ENCODE measurements at places on chromosomes 11 and 22.

DNA sequence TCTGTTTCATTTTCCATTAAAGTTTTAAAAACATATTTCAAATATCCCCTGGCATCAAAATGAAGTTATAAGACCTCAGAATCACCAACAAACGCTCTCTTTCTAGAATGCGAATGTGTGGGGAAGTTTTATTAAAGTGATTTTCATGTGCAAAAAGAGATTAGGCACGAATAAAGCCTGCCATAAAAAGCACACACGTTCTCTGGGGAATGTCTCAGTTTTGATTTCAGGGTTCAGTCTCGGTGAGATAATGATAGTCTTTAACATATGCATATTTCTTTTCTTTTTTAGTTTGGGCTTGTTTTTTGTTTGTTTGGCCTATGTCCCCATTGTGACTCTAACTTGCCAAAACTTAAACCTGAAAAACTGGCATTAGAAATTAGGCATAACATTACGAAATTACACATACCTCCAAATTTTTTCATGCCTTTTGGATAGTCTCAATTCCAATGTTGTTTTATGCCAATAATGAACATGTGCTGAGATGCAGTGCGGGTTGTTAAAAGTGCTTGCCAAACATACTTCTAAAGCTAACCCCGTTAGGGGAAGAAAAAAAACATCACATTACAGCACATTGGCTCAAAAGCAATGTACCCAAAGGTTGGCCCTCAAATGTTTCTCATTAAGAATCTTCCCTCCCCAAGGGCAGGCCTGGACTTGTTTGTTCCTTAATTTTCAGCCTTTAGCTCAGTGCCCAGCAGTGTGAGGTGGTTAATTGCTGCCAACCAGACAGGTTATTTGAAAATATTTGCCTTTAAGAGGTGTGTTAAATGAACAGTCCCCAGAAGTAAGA lies 33.2 kb upstream of the FBLN1 start:
- no peak for DNase-seq

DNA sequence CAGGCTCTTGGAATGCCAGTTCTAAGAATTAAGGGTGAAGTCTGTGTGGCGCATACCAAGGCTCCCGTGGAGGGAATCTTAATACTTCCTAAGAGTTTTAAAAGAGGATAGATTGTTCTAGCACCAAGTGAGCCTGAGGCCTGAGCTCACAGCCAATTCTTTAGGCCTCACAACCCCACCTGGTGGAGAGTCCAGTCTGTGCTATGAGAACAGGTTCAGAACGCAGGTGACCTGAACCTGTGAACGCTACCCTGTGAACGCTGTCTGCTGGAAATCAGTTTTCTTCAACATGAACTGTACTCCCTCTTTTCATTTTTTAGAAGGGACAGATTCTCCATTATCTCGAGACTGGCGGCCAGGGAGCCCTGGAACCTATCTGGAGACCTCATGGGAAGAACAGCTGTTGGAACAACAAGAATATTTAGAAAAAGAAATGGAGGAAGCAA lies 43.2 kb upstream of the DLAT start:
- peak; percentile 16 for DNase-seq

GRCh38 chr11:30244265-30244664 lies 13.5 kb downstream of the FSHB start:
- peak; percentile 3 for DNase-seq

DNA sequence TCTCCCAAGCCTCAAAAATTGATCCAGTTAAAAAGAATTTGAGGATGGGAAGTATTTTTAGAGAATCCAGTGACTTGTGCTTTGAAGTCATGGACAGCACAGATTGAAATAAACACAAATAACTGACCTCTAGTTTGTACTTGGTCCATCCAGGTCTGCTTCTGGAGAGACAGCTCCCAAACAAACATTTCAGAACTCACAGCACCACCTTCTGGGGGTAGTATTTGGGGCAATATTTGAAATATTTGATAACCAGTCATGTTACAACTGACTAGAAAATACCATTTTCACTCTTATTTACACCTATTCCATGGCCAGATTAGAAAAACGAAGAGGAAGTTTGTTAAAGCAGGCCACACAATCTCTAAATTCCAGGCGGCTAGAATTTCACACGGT lies 56.2 kb downstream of the CTSC start:
- DNase-seq: no peak

GRCh38 chr22:40726514-40726913 lies 47.2 kb downstream of the MCHR1 start:
- no peak for DNase-seq

DNA sequence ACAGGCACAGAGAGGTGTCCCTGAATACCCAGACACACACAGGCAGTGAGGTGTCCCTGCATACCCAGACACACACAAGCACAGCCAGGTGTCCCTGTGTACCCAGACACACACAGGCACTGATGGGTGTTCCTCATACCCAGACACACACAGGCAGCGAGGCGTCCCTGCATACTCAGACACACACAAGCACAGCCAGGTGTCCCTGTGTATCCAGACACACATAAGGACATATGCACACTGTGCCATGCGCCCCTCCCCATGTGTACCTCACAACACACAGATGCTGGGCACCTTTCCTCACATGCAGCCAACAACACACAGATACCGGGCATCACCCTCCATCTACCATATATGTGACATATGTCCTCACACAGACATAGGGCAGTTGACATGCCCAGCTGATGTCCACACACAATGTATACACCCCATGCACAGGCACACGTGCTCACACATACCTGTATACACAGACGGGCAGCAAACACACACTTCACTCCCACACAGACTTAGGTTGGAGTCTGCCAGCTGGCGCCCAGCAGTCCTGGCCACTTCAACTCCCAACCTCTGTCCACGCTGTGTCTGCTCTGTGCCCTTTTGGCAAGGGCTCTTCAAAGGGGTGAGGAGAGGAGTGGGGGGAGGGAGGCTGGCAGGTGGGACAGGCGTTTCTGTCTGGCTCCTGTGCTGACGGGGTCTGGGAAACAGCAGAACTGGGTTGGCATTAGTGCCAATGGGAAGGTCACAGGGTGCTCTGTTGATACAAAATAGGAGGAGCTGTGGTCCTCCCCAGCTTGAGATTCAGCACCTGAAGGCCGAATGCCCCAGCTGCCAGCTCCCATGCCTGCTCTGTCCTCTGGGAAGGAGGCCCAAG lies 69.4 kb upstream of the ALX4 start:
- no peak for DNase-seq

GRCh38 chr11:28674433-28675103 lies 566.4 kb downstream of the METTL15 start:
- DNase-seq: no peak

- DNase-seq: no peak
These were observed 836.6 kb downstream of the NTM start for GRCh38 chr11:132206993-132207392.
